ENCODE measurements at places on chromosomes 2 and 18.

GRCh38 chr2:159516241-159516758 is 100.0 kb downstream of the BAZ2B start:
- peak; percentile 64 for DNase-seq

GRCh38 chr2:206275312-206276055 is 1.0 kb downstream of the ZDBF2 start:
- peak; percentile 50 for DNase-seq

DNA sequence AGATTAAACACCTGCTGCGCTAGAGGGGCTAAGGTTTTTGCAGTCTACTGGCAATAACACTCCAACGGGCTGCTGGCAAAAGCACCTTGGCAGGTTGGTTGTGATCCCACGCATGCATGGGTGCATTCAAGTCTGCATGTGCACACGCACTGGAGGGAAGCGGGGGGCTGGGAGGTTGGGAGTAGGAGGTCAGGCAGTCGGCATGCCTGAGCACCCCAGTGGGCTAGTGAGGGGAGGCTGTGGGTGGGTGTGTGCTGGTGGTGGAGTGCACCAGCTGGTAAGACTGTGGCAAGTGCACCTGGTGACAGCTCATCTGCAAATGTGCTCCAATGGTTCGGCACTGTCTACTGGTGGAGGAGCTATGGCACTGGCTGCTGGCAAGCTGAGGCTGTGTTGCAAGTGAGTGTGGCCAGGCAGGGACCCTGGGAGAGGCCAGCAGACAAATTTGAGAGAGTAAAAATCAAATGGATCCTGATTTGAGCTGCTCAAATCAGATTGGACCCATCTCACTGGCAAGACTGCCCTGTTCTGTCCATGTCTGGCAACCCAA is 460.6 kb upstream of the DSEL start:
- no peak for DNase-seq

- no peak for DNase-seq
Observed at GRCh38 chr2:156574112-156574511, 137.9 kb downstream of the GPD2 start.

DNA sequence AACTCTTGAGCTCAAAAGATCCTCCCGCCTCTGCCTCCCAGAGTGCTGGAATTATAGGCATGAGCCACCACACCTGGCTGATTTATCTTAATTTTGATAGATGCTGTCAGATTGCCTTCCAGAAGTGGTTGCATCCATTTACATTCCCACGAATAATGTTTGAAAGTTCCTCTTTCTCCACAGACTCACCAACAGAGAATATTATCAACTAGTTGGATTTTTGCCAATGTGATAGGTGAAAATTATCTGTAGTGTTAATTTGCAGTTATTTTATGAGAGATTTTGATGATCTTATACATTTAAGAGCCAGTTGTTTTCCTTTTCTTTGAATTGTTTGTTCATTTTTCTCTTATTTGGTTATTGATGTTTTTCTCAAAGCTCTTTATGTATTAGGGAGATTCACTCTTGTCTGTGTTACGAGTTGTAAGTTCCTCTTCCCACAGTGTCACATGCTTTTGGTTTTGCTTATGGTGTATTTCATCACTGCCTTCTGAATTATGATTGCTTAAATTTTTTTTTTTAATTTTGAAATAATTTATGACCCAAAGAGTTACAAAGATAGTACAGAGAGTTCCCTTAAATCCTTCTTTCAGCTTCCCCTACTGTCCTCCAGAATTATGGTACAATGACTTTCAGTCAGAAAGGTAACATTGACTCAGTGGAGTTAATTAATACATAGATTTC is 20.7 kb upstream of the NT5DC4 start:
- DNase-seq: no peak

DNA sequence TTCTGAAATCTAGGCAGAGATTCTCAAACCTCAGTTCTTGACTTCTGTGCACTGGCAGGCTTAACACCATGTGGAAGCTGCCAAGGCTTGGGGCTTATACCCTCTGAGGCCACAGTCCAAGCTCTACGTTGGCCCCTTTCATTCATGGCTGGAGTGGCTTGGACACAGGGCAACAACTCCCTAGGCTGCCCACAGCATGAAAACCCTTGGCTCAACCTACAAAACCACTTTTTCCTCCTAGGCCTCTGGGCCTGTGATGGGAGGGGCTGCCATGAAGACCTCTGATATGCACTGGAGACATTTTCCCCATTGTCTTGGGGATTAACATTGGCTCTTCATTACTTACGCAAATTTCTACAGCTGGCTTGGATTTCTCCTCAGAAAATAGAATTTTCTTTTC is 46.7 kb downstream of the TANC1 start:
- no peak for DNase-seq

DNA sequence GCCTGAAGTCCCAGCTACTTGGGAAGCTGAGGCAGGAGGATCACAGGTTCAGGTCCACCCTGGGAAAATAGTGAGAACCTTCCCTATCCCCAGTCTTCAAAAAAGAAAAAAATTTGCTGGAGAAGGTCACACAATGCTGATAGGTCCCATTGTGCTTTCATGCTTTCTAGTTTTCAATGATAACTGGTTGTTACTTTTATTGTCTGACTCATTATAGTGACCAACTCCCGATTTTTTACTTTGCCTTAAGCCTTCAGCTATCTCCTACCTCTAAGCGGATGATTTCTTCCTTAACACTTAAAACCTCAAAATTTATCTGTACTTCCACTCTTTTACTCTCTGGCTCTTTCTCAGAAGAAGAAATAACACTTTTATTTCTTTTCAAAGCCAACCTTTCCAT is 17.3 kb downstream of the MSH2 start:
- no peak for DNase-seq

DNA sequence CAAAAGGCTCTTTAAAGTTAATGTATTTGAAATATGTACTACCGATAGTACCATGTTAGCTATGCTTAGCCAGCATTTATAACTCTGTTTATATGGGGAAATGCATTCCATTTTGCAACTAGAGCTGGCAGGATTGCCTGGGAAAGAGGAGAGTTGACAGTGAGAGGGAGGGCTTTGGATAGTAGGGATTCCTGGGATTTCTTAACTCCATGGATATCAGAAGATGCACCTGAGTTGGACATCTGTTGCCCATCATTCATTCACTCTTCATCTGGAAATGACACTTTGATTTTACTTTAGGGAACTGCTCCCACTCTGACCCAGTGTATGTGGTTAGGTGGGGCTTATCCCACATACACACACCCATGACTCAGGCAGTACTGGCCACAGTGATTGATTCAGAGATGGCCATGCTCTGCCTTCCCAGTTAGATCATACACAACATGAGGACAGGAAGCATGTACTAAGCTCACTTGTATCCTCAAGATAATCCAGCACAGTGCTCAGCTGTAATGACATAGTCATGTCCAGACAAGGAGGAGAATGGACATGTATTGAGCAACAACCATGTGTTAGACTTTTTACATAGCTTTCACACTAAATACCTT is 248.8 kb downstream of the MREG start:
- DNase-seq: no peak

DNA sequence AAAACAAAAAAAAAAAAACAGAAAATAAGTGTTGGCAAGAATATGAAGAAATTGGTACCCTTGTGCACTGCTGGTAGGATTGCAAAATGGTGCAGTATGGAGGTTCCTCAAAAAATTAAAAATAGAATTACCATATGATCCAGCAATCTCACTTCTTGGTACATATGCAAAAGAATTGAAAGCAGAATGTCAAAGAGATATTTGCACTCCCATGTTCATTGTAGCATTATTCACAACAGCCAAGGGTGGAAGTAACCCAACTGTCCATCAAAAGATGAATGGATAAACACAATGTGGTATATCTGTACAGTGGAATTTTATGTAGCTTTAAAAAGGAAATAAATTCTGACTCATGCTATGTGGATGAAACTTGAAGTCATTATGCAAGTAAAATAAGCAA is 72.8 kb upstream of the POU3F3 start:
- no peak for DNase-seq

GRCh38 chr2:212904646-212905045 is 246.8 kb downstream of the IKZF2 start:
- no peak for DNase-seq

DNA sequence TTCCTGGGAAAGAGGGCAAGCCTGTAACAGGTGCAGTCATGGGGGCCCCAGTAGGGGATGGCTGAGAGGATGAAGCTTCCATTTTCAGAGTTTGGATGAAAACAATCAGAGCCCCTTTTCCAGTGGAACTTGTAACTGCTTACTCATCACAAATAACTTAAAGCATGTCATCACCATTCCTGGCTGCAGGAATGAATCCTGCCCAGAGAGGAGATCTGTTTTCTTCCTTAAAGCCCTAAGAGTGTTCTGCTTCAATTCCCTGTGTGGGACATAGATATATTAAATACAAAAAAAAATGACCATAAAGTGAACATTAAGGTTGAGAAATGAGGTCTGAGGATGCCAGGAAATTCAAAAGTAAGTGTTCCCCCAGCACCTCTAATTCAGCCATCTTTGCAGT is 183.4 kb upstream of the MEIS1 start:
- DNase-seq: no peak

GRCh38 chr18:6948281-6949055 is 169.1 kb downstream of the LAMA1 start:
- no peak for DNase-seq

DNA sequence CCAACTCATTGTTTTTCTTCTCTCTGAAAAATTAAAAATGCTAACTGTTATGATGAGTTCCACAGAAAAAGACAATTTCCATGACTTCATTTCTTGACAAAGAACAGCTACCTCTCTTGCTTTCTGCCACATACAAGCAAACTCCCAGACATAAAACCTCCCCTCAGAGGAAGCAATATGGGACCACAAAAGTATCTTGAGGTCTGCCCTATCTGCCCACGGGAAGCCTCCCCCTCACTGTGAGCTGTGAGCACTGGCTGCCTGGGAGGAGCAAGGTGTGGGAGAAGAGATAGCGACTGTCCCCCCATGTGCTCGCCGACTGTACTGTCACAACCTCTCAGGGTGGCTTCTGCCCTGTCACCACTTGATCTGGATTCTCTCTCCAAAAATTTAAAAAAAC is 69.7 kb upstream of the NRP2 start:
- DNase-seq: no peak

Measured in ACHN (cell line).